ENCODE measurements at places on chromosomes 5 and 9.

- no peaks in the 10 kb centered on the region for H3K4me1 ChIP-seq
- H3K27ac ChIP-seq = no peak overlapping the region
- no peak for DNase-seq
- H3K4me3 ChIP-seq = no peak overlapping the region
- H3K36me3 ChIP-seq = no peaks in the 10 kb centered on the region
Measured at GRCh38 chr9:27750566-27750965, 177.3 kb upstream of the C9orf72 start.

DNA sequence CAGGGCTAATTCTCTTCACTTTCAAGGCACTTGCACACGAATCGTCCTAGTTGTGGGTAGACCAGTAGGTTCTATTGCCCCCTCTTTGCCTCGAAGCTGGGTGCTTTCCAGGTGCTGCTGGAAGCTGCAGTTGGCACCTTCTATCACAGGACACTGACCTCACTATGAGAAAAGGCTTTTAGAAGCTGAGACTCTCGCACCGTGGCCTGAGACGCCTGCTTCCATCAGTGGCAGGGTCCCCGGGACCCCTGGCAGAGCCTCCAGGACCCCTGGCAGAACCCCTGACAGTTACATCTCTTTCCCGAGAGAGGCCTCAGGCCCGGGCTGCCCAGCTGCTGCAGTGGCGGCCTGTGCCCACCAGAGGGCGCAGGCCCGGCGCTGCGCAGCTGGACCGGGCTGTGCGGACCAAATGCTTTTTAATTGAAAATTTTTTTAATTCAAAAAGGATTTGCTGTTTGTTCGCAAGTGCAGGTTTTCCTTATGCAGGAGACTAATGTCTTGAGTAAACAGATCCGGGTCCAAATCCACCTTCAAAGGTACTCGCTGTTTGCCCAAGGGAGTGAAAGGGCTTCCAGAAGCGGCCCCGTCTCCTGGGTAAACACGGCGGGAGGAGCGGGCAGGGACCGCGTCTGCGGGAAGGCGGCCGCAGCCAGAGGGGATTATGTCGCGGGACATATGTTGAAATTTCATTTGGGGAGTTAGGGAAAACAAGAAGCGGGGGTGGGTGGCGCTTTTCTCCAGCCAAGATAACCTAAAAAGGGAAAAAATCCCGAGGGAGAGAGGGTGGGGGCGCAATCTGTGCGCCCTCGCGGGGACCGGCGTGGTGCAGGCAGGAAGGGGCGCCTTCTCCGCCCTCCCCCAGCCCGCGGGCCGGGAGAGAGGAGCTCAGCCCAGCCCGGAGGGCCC, 114.5 kb upstream of the LMX1B start:
- H3K27me3 ChIP-seq = peaks cover 34% of the 10 kb centered on the region
- no peak overlapping the region for H3K27ac ChIP-seq
- H3K36me3 ChIP-seq = no peaks in the 10 kb centered on the region
- peaks cover 2% of the 10 kb centered on the region for H3K4me1 ChIP-seq

DNA sequence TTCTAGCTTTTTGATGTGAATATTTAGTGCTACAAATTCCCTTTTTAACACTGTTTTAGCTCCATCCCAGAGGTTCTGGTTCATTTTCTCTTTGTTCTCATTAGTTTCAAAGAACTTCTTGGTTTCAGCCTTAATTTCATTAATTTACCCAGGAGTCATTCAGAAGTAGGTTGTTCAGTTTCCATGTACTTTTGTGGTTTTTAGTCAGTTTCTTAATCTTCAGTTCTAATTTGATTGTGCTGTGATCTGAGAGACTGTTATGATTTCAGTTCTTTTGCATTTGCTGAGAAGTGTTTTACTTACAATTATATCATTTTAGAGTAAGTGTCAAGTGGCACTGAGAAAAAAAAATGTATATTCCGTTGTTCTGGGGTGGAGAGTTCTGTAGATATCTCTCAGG, 240.1 kb upstream of the RASA1 start:
- no peak for DNase-seq
- H3K4me1 ChIP-seq = peaks cover 25% of the 10 kb centered on the region
- H3K27me3 ChIP-seq = peaks cover 24% of the 10 kb centered on the region
- H3K36me3 ChIP-seq = peaks cover 6% of the 10 kb centered on the region
- H3K27ac ChIP-seq = no peak overlapping the region

- no peak overlapping the region for H3K4me3 ChIP-seq
- H3K36me3 ChIP-seq = no peaks in the 10 kb centered on the region
- no peaks in the 10 kb centered on the region for H3K4me1 ChIP-seq
- H3K27me3 ChIP-seq = no peaks in the 10 kb centered on the region
Measured at GRCh38 chr9:101795147-101795546, 56.7 kb upstream of the GRIN3A start.

- H3K27ac ChIP-seq = no peak overlapping the region
- no peaks in the 10 kb centered on the region for H3K27me3 ChIP-seq
- H3K4me1 ChIP-seq = no peaks in the 10 kb centered on the region
- no peaks in the 10 kb centered on the region for H3K36me3 ChIP-seq
- DNase-seq = no peak
Measured at GRCh38 chr5:137215261-137215660, 283.9 kb downstream of the SPOCK1 start.

DNA sequence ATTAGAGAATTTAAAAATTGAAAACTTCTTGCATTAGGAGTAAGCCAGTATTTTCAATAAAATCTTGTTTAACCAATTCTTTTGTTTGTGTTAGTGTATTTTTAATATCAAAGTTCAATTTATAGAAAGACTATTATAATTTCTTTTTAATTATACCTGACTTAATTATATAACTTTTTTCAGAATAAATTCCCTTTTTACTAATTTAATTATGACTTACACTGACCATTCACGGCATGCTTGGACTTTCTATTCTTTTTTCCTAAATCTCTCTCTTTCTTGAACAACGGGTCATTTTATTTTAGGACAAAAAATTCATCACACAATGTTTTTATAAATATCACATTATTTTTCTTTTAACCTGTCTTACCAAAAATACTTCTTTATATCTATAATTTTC, 555.3 kb upstream of the PTGER4 start:
- no peaks in the 10 kb centered on the region for H3K27me3 ChIP-seq
- DNase-seq = no peak
- H3K36me3 ChIP-seq = peaks cover 30% of the 10 kb centered on the region
- H3K4me3 ChIP-seq = no peak overlapping the region
- no peak overlapping the region for H3K27ac ChIP-seq

- no peak for DNase-seq
- no peak overlapping the region for H3K4me3 ChIP-seq
- H3K36me3 ChIP-seq = no peaks in the 10 kb centered on the region
- no peak overlapping the region for H3K27ac ChIP-seq
- no peaks in the 10 kb centered on the region for H3K4me1 ChIP-seq
Measured at GRCh38 chr5:149416987-149417710, 38.1 kb upstream of the IL17B start.

GRCh38 chr5:128252196-128252595, 168.6 kb downstream of the SLC12A2 start:
- no peaks in the 10 kb centered on the region for H3K4me1 ChIP-seq
- no peak overlapping the region for H3K27ac ChIP-seq
- no peaks in the 10 kb centered on the region for H3K27me3 ChIP-seq
- no peak for DNase-seq
- no peak overlapping the region for H3K4me3 ChIP-seq

DNA sequence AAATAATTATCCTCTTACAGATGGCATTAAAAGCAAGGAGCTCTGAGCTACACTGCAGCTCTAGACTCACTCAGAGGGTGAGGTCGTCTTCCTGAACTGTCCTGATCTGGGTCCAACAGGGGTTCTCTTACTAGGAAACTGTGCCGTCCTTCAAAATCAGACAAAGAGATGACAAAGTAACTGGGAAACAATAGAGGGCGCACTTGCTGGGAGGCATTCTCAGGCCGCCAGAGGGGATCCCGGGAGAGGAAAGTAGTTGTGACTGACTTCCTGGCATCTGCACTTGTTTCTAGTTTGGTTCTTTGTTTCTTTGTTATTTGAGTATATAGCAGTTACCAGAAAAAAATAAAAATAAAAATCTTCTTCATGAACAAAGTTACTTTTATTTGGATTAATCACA, 142.9 kb upstream of the MSX2 start:
- H3K4me1 ChIP-seq = no peaks in the 10 kb centered on the region
- H3K27me3 ChIP-seq = no peaks in the 10 kb centered on the region
- no peak overlapping the region for H3K27ac ChIP-seq
- no peak for DNase-seq
- no peaks in the 10 kb centered on the region for H3K36me3 ChIP-seq

- H3K27me3 ChIP-seq = no peaks in the 10 kb centered on the region
- no peak overlapping the region for H3K4me3 ChIP-seq
- H3K36me3 ChIP-seq = peaks cover 35% of the 10 kb centered on the region
- no peak for DNase-seq
Measured at GRCh38 chr9:109989296-109989695, 209.3 kb downstream of the PALM2AKAP2 start.

All from activated T-helper 2 cell treated with anti-CD3 and anti-CD28 coated beads, Interferon-gamma antibody, Interleukin-2, Interleukin-4, amounts not matched to agents 10 μg/mL and 5 μg/mL and 100 μg/mL, durations not matched to agents 14 hours and 24 hours and 36 hours (primary cell).